Stimulated activated CD4-positive, alpha-beta T cell treated with anti-CD3 and anti-CD28 coated beads, Interleukin-1b, Interleukin-23, amount 100 ng/mL, for 1 hour (primary cell): ENCODE measurements at places on chromosomes 6 and 20.

- no peak for DNase-seq
Measured at GRCh38 chr20:48709058-48709691, 118.6 kb downstream of the PREX1 start.

GRCh38 chr6:3961581-3962215 lies 112.5 kb downstream of the FAM50B start:
- DNase-seq, result no peak

DNA sequence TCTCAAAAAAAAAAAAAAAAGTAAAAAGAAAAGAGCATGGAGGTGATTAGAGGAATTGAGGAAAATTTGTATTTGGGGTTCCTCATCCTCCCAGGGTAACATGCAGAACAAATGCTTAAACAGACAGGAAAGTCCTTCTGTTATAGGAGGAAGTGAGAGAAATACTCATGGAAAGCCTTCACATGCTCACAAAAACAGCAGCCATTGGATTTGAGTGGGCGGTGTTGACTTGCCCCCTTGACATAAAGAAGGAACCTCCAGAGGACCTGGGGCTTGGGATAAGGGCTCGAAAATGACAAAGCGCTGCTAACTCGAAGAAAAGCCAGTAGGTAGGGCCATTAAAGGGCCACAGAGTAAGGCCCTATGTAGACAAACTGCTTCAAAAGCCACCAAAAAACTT lies 17.5 kb upstream of the SAMHD1 start:
- no peak for DNase-seq

DNA sequence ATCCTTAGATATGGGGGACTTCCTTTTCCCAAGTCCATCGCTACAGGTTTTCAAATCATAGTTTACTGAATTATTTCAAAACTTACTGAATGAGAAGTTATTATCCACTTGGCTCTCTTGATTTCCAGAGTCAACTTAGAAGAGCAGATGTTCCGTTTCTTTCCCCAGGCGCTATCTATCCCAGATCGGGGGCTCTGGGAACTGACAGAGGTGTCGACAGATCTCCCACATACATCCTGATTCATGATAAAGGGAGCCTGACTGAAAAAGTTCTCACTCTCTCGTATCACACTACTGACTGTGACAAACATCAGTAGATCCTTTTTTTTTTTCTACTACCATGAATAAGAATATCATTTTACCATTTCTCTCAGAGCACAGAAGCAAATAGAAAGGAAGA lies 654.8 kb downstream of the RNF144B start:
- DNase-seq, result no peak

DNA sequence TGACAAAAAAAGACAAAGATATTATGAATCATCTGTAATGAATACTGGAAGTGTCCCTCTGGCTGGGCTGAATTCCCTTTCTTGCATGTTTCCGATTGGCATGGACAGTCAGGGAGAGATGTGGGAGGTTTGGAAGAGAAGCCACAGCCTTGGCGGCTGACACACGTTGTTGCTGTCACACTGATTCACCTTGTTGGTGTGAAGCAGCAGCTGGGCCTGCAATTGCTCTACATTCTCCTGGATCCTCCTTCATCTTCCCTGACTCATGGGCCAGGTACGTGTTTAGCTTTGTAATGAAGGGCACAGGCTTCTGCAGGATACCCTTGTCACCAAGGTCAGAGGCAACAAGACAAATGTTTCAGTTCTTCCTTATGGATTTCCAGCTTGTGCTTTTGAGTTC lies 13.4 kb upstream of the SMIM8 start:
- no peak for DNase-seq

- no peak for DNase-seq
Measured at GRCh38 chr6:98672681-98673475, 161.5 kb upstream of the POU3F2 start.

- DNase-seq, result no peak
Measured at GRCh38 chr20:58469616-58470015, 45.6 kb downstream of the APCDD1L start.

DNA sequence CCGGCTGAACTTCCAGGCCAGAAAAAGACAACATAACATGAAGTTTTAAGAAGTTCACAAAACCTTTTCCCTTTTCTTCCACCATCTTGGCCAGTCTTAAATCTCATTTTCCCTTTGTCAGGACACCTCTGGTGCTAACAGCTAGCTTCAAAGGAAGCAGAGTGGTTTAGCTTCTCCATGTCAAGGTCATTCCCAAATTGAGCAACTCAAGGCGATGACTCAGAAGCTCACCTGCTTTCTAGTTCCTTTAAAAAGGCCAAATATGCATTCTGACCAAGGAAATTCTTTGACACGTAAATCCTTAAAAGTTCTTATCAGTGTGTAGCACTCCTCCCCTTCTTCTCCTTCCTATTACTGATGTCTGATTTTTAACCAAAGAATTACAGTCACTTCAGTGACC lies 69.6 kb upstream of the VGLL2 start:
- DNase-seq, result no peak

DNA sequence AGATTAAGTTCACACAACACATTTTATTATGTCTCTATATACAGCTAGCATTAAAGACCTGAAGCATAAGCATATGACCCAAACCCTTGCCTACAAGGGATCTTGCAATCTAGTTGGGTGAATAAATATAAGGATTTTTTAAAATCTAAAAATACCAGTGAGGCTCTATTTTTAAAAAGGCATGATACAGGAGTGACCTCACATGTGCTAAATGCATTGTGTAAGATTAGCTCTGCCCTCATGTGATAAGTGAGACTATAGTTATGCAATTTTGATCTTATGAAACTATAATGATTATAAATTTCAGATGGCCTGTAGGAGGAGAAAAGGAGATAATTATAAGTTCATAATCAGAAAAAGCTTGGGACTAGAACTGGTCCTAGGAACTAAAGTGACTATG lies 451.0 kb upstream of the MAN1A1 start:
- no peak for DNase-seq

DNA sequence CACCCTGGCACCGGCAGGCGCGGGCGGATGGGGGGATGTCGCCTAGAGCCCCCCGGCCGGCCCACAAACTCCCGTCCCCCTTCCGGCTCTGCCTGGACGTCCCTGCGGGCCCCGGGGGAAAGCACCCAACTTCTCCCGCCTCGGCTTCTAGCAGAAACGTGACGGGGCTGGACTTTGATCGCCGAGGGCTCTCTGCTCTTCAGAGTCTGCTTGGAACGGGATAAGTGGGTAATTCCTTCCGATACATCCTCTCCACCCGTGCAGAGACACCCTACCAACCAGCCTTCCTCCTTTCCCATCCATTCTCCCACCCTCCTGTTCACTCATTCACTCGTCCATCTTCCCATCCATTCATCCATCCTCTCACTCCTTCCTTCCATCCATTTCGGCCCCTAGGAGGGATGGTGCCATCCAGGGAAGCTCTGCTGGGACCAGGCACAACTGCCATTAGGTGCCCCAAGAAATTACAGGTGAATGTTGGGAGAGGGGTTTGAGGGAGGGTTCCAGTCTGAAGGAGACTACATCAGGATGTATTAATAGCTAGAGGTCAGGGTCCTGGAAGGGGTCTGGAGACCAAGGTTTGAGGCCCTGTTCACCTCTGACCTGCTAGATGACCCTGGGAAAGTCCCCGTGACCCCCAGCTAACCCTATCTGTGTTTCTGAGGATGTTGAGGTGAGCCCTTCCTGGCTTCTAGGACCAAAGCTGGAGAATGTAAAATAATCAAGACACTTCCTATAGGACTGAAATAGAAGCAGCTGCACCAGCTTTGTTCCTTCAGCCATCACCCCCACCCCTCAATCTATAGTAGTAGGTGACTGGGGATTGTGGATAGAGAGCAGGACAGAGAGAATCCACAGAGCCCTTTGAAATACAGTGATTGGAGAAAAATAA lies 538 bp downstream of the TTLL9 start:
- no peak for DNase-seq

GRCh38 chr20:7585126-7585679 lies 355.1 kb downstream of the HAO1 start:
- DNase-seq, result no peak

GRCh38 chr6:23498013-23498412 lies 628.0 kb upstream of the NRSN1 start:
- no peak for DNase-seq

GRCh38 chr20:50356962-50357782 lies 153.0 kb upstream of the PTPN1 start:
- no peak for DNase-seq

DNA sequence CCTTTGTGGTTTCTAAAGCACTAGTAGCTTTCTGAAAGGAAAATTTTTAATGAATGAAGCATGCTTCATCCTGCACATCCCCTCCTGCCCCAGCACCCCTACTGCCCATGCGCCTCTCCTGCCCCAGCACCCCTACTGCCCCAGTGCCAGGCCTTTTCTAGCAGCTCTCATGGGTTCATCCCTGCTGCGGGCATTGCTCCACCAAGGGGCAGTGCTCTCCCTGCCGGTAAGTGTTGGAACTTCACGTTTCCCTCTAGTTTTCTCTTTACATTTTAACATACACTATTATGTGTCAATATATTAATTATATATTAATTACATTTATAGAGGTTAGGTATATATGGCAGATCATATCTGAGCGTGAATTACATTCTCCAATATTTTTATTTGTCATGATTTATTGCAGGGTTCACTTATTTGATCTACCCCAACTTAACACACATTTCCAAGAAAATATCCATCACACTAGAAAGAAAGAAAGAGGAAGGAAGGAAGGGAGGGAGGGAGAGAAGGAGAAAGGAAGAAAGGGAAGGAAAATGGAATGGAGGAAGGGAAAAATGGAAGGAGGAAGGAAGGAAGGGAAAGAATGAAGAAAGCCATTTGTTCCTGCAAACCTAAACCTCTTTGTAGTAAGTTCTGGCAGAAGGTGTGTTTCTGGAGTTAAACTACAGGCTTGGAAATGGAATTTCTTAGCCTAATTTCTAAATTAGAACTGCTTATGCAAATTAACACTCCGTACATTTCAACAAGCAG lies 46.8 kb downstream of the CEP43 start:
- DNase-seq, result no peak

DNA sequence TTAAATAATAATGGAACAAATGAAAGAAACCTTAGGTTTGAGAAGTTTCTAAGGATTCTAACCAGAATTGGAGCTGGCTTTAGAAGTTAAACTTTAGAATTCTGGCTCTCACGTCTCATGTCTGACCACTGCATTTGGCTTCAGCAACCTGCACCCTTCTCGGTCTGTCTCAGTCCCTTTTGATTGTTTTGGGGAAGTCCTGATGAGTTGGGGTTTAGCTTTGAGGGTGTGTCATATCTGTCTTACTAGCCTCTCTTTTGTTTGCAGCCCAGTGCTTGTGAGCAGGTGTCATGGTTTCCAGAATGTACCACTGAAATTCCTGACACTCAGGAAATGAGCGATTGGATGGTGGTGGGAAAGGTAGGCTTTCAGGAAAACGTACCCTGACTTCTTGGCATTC lies 17.0 kb downstream of the CMTR1 start:
- DNase-seq, result no peak

GRCh38 chr6:170049641-170050561 lies 241.0 kb downstream of the DLL1 start:
- DNase-seq, result no peak

DNA sequence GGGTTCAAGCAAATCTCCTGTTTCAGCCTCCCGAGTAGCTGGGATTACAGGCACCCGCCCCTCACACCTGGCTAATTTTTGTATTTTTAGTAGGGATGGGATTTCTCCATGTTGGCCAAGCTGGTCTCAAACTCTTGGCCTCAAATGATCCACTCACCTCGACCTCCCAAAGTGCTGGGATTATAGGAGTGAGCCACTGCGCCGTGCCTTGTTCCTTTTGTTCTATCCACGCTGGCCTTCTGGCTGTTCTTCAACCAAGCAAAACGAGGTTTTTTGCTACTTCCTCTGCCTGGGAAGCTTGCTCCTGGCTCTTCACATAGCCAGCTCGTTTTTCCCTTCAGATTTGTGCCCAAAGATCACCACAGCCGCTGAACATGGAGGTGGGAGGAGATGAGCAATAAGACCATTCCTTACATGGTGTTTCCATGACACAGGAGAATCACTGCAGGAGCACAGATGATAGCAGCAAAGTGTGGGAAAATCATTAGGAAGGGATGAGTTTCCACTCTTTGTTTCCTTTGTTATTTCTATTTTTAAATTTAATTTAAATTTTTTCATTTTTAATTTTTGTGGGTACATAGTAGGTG lies 201.0 kb upstream of the ZNF217 start:
- no peak for DNase-seq

DNA sequence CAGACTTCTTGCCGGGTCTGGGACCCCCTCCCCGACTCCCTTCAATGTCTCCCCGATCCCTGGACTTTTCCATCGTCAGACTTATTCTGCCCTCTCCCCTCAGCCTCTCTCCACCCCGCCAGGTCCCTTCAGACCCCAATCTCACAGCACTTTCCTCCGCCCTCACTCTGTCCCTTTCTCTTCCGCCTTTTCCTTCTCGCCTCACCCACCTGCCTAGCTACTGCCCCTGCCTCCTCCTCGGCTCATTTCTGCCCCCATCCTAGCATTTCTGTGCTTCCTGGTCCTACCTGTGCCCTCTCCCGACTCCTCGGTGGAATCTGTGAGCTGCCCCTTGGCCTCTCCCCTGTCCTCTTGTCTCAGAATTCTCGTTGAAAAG lies 616 bp downstream of the CHMP4B start:
- DNase-seq, result no peak

DNA sequence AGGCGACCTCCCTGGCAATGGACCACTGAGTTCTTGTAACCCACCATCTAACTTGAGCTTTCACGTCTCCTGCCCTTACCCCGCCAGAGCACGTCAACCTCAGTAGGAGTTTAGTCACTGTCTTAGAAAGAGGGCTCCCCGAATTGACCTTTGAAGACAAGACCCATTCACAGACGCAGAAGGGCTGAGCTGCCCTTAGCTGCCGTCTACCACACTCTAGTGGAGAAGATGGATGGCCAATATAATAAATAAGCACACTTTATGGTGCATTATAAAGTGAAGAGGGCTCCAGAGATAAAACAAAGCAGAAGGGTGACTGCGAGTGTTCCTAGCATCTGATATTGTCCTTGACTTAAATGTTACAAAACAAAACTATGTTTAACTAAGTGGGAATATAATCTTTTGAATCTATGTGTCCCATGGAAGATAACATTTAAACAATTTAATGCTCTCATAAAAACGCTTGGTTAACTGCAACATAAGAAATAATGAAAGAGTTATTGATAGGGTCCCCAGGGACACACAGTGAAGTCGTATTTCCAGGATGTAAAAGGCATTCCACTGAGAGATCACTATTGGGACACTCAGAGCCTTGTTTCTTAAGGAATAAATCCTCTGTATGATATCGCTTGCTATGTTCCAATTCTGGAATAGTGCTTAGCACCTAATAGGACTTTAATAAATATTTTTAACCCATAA lies 261.1 kb downstream of the THBS2 start:
- DNase-seq, result no peak

GRCh38 chr6:47473791-47474346 lies 3.7 kb upstream of the CD2AP start:
- DNase-seq, result no peak

DNA sequence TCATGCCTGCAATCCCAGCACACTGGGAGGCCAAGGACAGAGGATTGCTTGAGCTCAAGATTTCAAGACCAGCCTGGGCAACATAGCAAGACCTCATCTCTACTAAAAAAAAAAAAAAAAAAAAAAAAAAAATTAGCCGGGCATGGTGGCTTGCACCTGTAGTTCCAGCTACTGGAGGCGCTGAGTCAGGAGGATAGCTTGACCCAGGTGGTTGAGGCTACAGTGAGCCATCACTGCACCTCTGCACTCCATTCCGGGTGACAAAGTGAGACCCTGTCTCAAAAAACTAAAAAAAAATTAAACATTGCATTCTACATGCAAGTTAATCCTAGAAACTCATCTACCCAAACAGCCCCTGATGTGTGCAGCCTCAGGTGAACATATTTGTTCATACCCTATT lies 7.3 kb upstream of the TRAM2 start:
- no peak for DNase-seq
